DMS79 (cell line): ENCODE measurements at places on chromosomes 2 and 18.
A peak's percentile ranks its signal among the peaks of the same experiment; 100 is the strongest.

DNA sequence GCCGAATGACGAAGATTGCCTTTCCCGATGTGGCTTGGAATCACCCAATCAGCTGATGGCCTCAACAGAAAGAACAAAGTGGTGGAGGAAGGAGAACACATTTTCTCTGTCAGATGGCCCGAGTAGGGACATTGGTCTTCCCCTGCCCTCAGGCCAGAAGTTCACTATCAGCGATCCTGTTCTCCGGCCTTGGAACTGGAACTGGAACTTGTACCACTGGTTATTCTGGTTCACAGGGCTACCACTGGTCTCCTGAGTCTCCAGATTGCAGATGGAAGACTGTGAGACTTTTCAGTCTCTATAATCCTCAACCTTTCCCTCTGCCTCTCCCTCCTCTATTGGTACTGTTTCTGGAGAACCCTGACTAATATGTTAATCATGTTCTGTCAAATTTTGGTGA lies 180.4 kb downstream of the ANKRD30B start:
- DNase-seq = no peak

DNA sequence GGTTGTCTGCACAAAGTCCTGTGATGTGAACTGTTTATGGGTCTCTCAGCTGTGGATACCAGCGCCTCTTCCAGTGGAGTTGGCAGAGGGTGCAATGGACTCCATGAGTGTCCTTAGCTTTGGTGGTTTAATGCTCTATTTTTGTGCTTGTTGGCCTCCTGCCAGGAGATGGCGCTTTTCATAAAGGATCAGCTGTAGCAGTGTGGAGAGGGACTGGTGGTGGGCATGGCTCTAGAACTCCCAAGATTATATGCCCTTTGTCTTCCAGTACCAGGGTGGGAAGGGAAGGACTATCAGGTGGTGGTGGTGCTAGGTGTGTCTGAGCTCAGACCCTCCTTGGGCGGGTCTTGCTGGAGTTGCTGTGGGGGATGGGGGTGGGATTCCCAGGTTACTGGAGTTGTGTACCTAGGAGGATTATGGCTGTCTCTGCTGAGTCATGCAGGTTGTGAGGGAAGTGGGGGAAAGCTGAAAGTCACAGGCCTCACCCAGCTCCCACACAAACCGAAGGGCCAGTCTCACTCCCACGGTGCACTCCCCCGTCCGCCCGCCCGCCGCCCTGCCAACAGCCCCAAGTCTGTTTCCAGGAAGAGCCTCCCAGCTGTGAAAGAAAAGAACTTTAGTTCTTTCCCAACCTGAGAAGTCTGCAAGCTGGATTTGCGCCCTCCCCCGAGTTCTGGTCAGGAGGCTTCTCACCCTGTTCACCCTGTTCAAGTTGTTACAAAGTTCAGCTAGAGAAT lies 108.1 kb downstream of the MARCO start:
- DNase-seq = no peak

DNA sequence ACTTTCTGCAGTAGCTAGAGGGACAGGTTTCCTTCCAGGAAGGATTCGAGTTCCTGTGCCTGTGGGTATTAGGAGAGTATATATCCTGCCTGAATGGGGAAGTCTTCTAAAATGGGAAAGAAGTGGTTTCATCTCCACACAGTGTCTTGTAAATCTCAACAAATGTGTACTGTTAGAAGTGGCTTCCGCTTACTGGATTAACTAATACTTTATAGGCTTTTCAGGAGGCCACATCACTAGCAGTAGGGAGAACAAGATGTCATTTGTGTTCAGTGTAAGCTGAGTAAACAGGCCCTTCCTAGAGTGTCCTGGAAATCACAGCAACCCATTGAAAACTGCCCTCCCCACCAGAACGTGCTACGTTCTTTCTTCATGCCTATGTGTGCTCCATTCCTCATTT lies 12.5 kb upstream of the POLR1B start:
- DNase-seq = no peak

DNA sequence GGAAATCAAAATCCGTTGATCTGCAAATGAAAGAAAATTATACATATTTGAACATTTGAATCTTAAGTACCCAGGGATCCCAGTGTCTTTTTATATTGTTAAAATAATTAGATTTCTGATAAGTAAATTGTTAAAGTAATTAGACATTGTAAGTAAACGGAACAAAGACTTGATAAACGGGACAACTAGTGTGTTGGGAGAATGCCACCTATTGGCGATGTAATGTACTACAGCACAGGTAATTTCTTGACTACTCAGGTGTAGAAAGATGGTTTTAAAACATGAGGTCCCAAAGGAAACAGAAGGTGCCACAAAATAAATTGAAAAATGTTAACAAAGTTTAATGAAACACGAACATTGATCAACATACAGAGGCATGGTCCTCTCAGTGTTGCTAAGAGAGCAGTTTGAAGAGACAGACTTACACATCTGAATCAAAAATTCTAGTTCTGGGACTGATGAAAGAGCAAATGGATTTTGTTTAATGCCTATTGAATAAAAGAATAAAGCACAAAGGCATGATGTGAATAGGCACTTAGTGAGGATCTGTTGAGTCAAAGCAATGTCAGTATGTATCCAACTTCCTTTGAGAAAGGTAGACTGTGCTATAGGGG lies 103.4 kb upstream of the RASGRP3 start:
- DNase-seq = peak; percentile 2

DNA sequence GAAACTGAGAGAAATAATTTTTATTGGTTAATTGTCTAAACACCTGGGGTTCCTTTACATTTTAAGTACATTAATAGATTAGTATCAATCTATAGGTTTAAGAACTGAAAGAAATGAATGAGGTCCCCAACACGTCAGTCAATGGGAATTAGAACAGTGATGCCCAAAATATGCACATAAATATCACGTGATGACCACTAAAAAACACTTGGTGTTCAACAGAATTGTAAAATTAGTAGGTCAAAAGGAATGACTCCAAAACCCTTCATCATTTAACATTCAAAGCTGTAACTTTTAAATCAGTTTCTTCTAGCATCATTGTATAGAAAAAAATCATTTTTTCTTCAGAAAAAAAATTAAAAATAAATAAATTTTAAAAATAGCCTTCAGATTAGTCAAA lies 140.9 kb downstream of the SLC8A1 start:
- DNase-seq = no peak

GRCh38 chr2:174587579-174587978 lies 10.0 kb downstream of the WIPF1 start:
- DNase-seq = no peak

DNA sequence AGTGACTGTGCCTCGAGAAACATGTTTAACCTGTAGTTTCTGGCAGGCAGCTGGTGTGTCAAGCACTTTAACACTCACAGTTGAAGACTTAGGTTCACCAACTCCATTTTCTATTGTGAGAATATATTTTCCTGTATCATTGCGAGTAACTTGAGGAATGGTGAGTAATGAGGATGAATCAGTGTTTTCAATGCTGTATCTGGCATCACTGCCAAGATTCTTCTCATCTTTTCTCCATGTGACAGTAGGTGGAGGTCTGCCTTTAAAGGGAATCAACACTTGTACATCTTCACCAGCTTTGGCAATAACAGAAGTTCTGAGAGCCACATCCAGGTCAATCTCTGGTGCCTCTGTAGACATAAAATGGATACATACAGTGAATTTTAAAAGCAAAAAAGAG lies 72.8 kb downstream of the PLEKHA3 start:
- no peak for DNase-seq

- DNase-seq = no peak
Measured at GRCh38 chr2:179818546-179818945, 42.9 kb downstream of the ZNF385B start.

DNA sequence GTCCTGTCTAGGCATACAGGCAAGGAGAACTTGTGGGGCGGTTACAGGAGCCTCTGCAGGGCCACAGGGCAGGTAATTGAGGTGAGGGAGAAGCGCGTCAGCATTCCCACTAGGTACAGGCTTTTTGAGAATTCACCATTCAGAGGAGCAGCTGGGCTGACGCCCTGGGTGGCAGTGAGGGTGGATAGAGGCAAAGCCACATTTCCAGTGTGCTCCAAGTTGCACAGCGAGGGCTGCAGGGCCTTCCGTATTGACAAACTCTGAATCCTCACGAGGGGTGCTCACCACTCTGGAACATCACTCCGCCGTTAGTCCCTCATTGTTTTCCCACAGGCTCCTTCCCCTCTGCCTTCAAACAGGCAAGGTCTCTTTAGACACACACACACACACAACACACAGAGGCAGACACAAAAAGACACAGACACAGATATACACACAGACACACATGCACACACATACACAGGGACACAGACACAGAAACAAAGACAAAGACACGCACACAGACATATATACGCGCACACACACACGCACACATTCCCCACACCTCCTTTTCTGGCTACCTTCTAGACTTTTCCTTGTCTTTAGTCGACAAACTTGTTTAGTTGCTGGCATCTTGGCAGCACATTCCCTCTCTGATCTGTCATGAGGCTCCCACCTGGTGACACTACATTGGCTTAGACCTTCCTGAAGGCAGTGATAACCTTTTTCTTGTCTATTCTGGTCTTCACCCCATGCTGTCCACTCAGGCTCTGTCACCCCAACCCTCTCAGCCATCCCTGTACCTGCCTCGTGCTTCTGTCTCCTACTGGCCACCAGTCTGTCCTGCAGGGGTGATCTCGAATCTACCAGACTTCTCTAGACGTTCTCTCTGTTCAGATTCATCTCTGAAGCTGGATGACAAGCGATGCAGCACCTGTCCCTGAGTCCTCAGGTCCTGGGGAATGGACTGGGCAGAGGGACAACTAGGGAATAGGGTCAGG lies 136.8 kb downstream of the ALPK2 start:
- no peak for DNase-seq

DNA sequence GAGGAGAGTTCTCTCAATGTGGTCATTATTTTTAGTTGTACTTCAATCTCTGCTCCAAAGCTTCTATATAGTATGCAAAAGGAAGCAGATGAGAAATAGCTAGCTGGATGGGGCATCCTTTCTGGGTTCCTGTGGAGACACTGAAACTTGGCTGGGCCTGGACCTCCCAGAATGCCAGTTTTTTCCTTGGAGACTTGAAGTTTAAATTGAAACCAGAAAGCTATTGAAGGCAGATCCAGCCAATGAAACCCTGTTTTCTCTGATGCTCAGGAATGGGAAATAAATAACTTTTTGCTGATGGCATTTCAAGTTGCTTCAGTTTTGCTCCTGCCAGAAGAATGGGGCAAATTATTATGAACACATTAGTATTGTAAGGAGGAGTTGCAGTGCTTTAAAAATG lies 2.9 kb downstream of the SETBP1 start:
- DNase-seq = no peak

DNA sequence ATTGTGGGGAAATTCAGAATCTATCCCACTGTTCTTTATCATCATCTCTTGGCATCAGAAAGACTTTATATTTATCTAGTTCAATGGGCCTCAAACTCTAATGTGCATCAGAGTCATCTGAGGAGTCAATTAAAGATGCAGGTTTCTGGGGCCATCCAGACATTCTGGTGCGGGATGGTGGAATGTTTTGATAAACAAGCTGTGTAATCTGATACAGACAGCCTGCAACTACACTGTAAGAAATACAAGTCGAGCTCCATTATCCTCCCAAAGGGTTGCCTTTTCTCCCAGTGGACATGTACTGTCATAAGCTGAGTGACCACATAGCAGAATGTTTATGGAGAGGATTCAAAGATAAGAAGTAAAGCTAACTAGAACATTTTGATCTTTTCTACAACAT lies 515.3 kb upstream of the DCC start:
- DNase-seq = no peak

DNA sequence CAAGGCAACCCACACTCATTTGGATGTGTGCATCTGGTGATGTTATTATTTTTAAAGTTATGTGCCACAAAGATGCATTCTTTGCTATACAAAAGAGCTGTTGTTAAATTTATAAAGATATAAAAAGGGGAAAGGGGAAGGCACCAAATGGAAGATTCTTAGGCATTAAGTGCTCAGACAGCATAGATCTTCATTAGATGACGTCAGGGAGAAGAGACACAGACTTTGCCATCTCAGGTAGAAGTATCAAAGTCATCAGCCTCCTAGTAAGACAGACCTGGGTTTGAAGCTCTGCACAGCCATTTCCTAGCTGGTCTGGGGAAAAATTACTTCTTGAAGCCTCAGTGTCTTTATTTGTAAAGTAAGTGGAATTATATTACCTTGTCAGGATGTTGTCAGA lies 1.2 kb upstream of the CLUL1 start:
- DNase-seq = no peak

- DNase-seq = peak; percentile 2
Measured at GRCh38 chr2:224284134-224284946, 117.6 kb downstream of the FAM124B start.

DNA sequence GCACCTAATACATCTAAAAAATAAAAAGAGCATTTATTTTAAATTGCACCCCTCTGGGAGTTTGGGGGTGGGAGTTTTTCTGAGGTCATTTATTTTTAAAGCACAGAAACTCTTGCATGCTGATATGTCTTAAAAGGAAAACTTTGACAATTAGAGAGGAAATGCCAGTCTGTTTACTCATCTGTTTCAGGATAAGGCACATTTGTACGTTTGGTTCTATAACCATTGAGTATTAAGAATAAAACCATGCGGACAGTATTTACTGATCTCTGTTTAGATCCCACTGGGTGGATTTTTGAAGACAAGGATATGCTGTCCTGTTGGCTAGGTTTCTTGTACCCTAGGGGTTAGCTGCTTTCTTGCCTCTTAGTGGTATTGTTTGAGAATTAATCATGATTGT lies 122.9 kb downstream of the TANC1 start:
- DNase-seq = no peak

DNA sequence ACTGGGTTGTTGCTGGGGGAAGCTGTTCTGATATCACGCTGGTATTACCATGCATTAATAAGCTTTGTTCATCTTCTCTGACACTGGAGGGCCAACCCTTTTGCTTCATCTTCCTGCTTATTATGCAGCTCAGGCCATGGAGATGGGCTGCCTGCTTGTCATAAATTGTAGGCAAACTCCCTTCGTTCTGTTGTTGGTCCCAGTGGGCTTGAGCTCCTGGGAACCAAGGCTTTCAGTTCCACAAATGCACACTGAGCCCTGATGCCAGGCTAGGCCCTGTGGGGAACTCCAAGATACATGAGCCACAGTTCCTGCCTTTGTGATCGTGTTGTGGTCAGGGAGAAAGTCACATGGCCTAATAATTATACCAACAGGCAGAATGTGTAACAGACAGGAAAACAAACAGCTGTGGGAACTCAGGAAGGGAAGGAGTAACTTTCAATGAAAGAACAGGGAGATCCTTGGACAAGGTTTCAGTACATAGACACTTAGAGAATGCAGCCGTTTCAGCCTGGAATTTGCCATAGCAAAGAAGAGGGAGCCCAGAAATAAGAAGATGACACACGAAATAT lies 49.0 kb upstream of the BCL2L11 start:
- DNase-seq = no peak

GRCh38 chr18:70073432-70073831 lies 125.8 kb upstream of the CD226 start:
- DNase-seq = no peak

DNA sequence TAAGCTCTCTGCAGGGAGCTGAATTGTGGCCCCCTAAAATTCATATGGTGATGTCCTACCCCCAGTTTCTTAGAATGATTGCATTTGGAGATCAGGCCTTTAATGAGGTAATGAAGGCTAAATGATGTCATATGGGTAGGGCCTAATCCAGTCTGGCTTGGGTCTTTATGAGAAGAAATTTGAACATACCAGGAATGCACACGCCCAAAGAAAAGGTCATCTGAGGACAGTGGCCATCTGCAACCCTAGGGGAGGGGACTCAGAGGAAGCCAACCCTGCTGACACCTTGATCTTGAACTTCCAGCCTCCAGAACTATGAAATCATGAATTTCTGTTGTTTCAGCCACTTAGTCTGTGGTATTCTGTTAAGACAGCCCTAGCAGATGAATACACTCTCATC lies 426.7 kb downstream of the EPHA4 start:
- DNase-seq = no peak

GRCh38 chr18:35835366-35835765 lies 137.1 kb upstream of the RMP24 start:
- DNase-seq = no peak
